ENCODE measurements at places on chromosomes 4 and X.

GRCh38 chrX:47215291-47215900 is 3.1 kb upstream of the CDK16 start:
- DNase-seq = no peak

- no peak for DNase-seq
Observed at GRCh38 chr4:20426028-20426427, 174.3 kb downstream of the SLIT2 start.

DNA sequence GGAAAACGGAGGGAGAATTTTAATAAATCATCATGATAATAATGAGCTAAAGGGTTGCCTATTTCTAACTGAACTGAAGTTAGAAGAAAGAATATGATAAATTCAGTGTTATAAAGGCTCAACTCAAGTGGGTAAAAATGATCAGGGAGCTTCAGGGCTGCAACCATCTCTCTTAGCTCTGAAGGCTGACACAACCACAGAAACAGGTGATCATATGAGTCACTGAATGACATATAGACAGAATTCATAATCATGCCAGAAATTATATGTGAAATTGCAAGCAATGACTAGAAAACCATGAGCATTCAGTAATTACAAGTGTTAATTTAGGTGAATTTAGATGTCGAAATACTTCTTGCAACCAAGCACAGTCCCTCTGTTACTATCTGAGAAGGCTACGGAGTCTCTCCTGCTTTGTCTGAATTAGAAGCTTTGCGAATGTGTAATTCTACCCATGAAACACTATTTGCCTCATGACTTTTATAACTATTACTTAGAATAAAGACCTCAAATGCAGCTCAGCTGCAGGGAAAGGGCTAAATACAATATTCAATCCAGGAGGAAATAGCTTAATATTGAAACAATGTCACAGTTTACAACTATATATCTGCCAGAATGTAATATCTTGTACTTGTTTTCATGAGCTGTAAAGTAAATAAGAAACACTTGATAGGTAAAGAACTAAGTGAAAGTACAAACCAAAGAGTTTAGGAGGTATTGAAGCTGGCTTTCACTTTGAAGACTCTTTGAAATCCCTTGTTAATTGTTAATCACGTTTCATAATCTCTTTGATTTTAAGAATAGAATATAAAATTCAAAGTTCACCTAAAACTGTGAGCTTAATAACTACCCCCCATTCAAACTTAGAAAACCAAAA is 1972.6 kb downstream of the ARAP2 start:
- DNase-seq = no peak

DNA sequence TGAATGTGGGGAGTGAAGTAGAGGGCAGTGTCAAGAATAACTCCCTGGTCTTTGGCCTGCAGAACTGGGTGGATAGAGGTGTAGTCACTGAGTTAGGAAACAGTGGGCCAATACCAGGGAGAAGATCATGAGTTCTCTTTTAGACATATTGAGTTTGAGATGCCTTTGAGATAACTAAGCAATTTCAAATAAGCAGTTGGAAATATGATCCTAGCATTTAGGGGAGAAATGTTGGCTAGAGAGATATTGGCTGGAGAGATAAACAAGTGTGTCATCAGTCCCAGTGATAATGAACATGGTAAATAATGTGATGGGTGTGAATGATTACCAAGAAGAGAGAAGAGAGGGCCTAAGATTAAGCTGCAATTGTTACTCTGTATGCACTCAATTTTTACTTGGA is 95.3 kb upstream of the HPRT1 start:
- no peak for DNase-seq

DNA sequence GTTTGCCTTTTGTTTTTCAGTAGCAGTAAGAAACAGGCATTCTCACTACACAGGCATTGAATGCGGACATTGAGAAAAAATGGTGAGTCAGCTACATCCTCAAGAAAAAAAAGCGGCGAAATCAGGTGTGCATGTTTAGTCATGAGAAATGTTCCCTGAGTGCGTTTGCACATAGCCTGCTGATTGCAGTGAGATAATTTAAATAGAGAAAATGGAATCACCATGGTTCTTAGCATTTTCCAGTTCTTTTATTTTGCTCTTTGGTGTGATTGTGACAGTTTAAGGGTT is 54.1 kb upstream of the CLDN34 start:
- DNase-seq = no peak

DNA sequence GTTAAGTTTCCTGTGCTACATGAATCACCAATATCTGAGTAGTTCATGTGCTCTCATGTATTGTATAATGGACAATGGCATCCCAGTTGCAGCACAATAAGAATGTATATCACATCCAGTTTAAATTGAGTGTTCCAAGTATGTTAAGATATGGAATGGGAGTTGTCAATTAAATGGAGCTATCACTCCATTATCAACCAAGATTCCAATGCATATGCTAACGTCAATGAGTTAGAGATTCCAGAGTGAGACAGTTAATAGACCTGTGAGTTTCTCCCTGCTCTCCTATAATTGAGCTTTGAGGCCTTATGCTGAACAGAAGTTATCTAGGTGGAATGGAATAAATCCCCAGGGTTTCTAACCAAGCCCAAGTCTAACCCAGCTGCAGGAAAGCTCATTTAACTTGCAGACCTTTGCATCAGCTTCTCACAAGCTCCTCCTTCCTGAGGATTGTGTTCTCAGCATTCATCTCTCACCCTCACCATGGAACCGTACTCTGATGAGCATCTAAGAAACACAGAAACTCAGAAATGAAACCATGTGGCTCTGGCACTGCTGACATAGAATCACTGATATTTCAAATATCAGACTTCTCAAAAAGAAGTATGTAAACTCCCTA is 84.8 kb downstream of the TIGD2 start:
- no peak for DNase-seq

DNA sequence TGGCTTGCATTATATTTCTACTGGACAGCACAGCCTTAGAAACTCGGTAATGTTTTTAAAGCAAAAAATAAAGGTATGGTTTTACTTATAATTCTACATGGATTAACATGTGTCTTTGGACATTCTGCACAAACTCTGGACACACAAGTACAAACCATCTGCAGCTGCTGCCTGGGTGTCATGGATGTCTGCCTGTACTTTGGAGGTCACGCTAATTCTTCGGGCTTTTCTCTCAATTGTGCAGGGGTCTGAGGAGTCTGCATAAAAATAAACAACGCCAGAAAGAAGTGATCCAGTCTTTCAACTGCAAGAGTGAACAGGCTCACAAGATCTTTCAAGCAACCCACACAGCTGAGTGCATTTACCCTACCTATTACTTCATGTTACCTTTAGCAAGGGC is 55.2 kb downstream of the TAB3 start:
- no peak for DNase-seq
